ENCODE measurements at places on chromosomes 1 and 21.

- no peak for DNase-seq
Observed at GRCh38 chr1:234536741-234537140, 57.8 kb upstream of the TARBP1 start.

DNA sequence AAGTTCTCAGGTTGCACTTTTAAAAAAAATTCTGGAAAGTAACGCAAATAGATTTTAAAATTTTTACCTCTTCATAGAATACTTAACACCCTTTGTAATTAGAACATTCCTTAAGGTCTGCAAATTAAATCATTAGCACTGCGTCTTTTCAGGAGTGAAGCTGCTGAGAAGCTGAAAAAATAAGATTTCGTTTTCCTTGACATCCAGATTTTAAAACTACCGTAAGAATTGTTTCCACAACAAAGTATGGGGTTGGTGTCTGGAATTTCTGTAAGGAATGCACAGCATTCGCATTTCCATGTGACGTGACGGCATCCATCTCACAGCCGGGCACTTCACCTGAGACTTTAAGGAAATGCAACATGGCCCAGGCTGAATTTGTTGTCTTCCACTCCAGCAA is 76.3 kb upstream of the COX20 start:
- no peak for DNase-seq

GRCh38 chr1:180144659-180145357 is 9.9 kb upstream of the QSOX1 start:
- no peak for DNase-seq

- no peak for DNase-seq
Observed at GRCh38 chr1:103461161-103462105, 64.1 kb upstream of the RNPC3 start.

DNA sequence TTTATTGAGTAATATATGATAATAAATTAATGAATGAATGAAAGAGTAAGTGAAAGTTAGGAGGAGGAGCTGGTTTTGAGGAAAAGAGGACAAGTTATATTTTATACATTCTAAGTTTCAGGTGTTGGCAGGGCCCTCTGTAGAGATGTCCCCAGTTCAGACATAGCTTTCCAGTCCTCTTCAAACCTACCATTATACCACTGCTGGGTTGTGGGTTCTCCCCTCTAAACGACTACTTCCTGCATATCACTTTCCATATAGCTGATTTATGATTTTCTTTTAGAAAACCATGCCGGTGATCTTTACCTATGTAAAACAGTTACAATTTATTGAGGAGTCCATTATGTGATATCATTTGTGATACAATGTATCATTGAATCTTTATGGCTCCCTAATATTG is 116.9 kb downstream of the RUNX1 start:
- DNase-seq = no peak

DNA sequence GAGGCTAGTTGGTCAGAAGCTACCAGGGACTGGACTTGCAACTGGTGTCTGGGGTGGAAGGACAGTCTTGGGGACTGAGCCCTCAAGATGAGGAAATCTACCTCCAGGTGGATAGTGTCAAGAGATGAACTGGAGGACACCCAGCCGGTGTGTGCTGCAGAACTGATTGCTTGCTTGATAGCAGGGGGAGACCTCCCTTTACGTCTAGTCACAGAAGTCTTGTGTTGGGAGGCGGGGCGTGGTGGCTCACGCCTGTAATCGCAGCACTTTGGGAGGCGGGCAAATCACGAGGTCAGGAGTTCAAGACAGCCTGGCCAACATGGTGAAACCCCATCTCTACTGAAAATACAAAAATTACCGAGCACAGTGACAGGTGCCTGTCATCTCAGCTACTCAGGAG is 4.9 kb downstream of the RCC2 start:
- DNase-seq = no peak
